Activated T-helper 1 cell treated with anti-CD3 and anti-CD28 coated beads, Interleukin-2, amount 50 U/mL, for 16 hours (primary cell): ENCODE measurements at places on chromosomes 16 and 17.

DNA sequence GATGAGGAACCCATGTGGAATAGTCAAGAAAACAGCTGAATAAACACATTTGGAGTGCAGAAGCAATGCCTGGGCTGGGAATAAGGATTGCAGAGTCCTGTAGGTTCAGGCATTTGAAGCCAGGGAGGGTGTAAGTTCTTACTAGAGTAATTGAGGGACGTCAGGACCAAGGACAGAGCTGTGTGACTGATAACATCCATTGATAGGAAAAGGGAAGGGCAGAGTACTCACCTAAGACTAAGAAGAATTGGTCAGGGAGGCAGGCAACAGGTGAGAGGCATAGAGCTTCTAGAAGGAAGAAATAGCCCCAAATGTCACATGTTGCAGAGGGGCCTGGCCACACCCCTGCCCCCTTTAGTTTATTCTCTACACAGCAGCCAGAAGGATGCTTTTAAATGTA lies 79.8 kb upstream of the TMEM132E start:
- no peak for DNase-seq

DNA sequence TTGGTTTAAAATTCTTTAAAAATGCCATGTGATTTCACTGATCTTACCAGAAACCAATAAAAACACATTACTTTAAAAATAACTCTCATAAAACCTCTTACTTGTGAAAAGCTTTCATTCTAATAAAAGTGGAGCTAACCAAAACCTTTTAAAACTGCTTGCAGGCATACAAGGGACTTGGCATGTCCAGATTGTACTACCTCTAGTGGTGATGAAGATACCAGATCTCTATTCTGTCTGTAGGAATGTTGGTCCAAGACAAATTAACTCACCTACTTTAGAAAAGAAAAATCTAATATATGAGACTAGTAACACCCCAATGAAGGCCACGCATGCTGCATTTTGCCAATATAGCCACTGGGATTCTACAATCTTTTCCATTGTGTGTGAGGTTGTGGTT lies 151.0 kb upstream of the SALL1 start:
- DNase-seq = no peak

GRCh38 chr16:56800355-56800754 lies 64.7 kb upstream of the SLC12A3 start:
- no peak for DNase-seq

DNA sequence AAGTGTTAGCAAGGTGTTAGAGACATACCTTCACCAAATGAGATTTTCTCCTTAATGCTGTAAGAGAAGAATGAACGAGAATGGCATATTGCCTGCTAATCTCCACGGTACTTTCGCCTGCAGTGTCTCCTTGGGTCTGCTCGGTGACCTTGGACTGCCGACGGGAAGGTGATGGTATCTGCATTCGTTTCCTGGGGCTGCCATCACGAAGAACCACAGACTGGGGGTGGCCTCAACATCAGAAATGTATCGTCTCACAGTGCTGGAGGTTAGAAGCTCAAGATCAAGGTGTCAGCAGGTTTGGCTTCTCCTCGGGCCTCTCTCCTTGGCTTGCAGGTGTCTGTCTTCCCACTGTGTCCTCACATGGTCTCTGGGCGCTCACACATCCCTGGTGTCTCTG lies 86.3 kb upstream of the TNRC6C start:
- DNase-seq = no peak

DNA sequence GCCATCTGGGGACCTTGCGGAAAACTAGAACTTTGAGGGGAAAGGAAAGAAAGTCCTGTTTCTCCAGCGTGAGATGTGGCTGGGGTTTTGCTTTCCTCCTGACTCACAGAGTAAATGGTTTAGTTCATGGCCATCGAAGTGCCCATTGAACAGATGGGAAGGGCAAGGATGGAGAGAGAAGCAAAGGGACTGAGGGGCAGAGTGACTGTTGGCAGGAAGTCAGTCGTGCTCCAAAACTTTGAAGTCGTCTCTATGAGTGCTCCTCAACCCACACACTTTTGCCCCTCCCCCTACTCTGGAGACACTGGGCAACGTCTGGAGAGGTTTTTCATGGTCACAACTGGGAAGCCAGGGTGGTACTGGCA lies 476.9 kb downstream of the SLC39A11 start:
- no peak for DNase-seq

DNA sequence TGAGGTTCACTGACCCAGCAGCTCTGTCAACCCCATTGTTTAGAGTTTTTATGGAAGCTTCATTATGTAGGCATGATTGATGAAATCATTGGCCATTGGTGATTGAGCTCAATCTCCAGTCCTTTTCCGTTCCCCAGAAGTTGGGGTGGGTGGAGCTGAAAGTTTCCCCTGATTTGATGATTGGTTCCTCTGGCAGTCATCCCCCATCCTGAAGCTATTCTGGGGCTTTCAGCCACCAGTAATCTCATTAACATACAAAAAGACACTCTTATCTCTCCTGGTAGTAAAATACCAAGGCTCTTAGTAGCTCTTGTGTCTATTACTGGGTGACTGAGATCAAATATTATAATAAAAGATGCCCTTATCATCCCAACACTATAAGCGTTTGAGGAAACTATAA lies 67.1 kb downstream of the TANC2 start:
- DNase-seq = no peak

DNA sequence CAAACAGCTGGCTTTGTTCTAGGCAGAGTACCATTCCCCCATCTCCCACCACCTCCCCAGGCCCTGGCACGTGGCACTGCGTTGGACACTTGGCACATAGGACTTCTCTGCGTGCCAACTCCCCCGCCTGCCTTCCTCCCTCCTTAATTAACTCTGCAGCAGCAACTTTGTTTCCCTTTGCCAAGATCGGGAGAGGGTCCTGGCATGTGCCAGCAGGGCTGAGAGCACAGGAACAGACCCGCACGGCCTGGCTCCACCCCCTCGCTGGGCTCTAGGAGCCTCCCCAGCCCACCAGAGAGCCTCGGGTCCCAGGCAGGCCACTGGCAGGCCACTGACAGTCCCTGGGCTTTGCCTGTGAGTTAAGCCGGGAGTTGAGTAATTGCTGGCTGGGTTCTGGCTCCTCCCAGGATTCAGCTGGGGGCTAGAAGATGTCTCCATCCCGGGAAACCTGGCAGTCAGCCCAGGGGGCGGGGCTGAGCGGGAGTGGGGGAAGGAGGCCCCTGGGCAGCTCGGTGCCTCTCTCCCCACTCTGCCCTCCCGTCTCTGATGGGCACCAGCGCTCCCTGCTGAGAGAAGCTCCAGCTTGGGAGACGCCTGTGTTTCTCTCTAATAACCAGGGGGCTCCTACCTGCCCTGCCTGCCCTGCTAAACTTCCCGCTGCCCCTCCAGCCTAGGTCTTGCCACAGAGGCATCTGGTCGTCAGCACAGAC lies 224.0 kb upstream of the TNRC6C start:
- DNase-seq = no peak
